MG63 (cell line): ENCODE measurements at places on chromosomes 13 and 19.

DNA sequence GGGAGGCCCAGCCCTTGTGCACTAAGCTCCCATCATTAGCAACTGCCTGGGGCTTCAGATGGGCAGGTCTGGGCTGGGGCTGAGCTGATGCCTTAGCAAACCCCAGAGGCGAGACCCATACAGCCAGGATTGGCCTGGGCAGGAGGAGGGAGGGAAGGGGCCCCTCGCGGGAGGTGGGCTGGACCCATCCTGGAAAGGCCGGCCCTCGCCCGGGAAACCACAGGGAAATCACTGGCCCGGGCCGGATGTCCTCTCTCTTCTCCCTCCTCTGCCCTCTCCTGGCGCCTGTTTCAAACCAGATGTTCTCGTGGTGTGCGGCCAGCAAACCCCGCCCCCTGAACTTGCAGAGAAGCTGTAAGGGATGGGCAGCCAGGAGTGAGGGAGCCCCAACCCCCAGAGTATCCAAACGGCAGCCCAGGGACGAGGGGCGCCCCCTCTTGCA is 43.1 kb downstream of the TMEM255B start:
- peak; percentile 74 for DNase-seq

GRCh38 chr13:36163809-36164308 is 32.7 kb upstream of the DCLK1 start:
- peak; percentile 75 for DNase-seq

- DNase-seq, result no peak
Measured at GRCh38 chr13:110162053-110162452, 144.9 kb downstream of the COL4A1 start.

GRCh38 chr13:22092791-22093560 is 422.1 kb downstream of the FGF9 start:
- no peak for DNase-seq

- peak; percentile 28 for DNase-seq
Measured at GRCh38 chr13:50720861-50721671, 122.4 kb downstream of the DLEU7 start.

- DNase-seq, result peak; percentile 77
Measured at GRCh38 chr13:44271031-44271455, 102.6 kb upstream of the SERP2 start.

- no peak for DNase-seq
Measured at GRCh38 chr19:3080286-3080685, 13.9 kb upstream of the GNA11 start.

GRCh38 chr19:42021185-42021584 is 27.2 kb upstream of the ATP1A3 start:
- DNase-seq, result no peak
